ENCODE measurements at places on chromosomes 12 and 14.

- DNase-seq: no peak
Observed at GRCh38 chr12:89166525-89166934, 185.8 kb downstream of the DUSP6 start.

DNA sequence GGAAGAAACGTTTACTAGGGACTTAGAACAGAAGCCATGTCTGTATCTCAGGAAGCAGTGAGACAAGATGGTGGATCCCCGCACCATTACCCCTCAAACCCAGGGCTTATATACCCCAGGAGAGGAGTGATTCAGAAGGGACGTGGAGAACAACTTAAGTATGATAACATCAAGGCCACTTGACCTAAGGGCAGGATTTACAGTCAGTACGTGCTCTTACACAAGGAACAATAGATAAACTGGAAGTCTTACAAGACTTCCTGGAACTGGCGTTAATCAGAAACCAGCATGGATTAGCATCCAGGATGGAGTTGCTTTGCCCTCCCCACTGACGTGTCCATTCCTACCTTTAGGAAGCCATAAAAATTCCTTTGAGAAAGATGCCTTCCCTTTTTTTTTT, 8.6 kb upstream of the ETFBKMT start:
- no peak for DNase-seq

DNA sequence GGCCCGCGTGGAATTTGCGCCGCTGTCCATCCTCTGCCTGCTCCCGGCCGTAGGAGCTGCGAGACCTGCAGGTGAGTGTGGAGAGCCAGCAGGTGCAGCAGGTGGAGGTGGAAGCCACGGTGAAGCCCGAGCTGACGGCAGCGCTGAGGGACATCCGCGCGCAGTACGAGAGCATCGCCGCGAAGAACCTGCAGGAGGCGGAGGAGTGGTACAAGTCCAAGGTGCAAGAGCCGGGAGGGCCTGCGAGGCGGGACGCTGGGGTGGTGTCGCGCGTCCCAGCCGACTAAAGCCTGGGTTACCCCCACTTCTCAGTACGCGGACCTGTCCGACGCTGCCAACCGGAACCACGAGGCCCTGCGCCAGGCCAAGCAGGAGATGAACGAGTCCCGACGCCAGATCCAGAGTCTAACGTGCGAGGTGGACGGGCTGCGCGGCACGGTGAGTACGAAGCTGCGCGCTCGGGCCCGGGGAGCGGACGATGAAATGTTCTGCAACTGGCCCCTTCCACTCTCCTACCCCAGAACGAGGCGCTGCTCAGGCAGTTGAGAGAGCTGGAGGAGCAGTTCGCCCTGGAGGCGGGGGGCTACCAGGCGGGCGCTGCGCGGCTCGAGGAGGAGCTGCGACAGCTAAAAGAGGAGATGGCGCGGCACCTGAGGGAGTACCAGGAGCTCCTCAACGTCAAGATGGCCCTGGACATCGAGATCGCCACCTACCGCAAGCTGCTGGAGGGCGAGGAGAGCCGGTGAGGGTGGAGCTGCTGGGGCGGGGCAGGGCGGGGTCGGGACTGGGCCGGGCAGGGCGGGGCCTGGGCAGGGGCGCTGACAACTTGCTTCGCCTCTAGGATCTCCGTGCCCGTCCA, 2.1 kb downstream of the PRPH start:
- peak; percentile 38 for DNase-seq

DNA sequence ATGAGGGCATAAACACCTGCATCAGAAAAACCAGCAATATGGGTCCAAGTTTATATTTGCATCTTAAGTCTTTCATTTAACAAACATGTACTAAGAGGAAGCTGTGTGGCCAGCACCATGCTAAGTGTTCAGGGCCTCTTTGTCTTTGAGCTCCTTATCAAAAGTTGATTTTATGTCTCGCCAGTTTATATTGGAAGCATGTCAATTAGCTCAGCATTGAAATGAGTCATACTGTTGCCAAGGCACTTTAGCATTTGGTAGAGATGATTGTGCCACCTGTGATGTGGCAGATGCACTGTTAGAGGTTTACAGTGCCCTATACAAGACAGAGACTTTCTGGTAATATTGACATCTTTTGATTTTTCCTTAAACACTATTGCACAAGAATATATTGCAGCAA, 68.5 kb downstream of the BHLHE41 start:
- no peak for DNase-seq

DNA sequence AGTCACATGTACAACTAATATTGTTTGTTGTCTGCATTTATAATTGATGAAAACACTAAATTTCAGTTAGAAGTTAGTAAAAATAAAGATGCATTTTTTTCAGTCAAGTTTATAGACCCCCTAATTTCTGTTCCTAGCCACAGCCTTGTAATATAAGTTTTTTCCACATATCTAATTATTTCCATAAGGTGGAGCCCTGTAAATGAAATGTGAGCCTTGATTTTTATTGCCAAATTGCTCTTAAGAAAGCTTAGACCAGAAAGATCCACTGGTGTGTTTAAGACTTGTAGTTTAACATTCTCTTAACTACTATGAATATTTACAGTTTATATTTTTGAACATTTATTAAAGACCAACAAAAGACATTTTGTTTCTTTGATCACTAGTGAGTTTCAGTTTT, 322.1 kb upstream of the RGS6 start:
- DNase-seq: no peak

- DNase-seq: no peak
Observed at GRCh38 chr14:54906075-54906474, 3.4 kb upstream of the GCH1 start.

- DNase-seq: no peak
Observed at GRCh38 chr14:63788011-63788933, 60.4 kb upstream of the SGPP1 start.

- DNase-seq: no peak
Observed at GRCh38 chr12:50923361-50924130, 28.8 kb upstream of the HIGD1C start.

DNA sequence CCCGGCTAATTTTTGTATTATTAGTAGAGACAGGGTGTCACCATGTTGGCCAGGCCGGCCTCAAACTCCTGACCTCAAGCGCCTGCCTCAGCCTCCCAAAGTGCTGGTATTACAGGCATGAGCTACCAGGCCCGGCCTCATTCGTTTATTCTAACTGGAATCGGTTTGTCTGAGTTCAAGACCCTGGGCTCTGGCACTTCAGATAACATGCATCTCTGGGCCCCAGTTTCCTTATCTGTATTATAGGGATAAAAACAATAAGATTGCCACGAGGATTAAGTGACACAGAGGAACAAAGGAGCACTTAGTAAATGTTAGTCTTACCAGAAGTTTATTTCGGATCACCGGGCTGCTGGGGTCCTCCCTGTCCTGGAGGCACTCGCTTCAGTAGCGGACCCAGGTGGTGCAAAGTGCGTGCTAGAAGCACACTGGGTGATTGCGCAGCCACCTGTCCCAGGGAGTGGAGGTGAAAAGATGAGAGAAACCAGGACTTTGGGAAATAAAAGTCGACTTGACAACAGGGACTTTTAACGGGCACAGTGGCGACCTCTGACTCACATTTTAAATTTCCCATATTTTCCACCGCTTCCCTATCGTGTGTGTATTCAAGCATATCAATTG, 37.5 kb downstream of the ACACB start:
- no peak for DNase-seq

GRCh38 chr12:1421091-1421846, 173.1 kb downstream of the FBXL14 start:
- no peak for DNase-seq

Data from activated B cell treated with CpG ODN at 0.5 μM for 24 hours (primary cell).